ENCODE measurements at places on chromosomes 7 and 10.

GRCh38 chr7:150957133-150958020 is 20.7 kb downstream of the KCNH2 start:
- DNase-seq, result no peak

DNA sequence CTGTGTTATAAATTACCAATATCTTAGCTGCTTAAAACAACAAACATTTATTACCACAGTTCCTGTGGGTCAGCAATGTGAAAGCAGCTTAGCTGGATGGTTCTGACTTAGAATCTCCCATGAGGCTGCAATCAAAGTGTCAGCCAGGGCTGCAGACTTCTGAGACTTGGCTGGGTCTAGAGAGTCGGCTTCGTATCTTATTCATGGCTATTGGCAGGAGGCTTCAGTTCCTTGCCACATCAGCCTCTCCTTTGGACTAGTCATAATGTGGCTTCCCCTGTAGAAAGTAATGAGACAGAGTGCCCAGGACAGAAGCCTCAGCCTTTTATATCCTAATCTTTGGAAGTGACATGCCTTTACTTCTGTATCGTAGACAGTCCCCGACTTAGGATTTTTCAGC is 27.3 kb downstream of the RALA start:
- DNase-seq, result peak; percentile 72

GRCh38 chr10:75904499-75905283 is 473.3 kb downstream of the LRMDA start:
- no peak for DNase-seq

DNA sequence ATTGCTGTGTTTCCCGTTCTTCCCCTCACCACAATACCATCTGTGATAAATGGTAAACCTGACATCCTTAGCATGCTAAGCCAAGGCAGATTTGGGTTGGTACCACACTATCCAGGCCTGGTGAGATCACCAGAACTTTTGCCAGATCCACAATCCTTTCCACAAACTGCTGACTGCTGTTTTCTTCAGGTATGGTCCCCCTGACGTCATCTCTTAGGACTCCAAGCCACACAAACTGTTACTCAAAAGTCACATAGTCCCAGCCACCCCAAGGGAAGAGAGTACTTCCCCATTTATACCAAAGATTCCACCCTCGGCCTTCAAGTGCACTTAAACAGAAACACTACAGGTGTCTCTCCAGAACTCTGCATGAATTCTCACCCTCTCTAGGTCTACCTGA is 34.8 kb downstream of the SLC25A13 start:
- no peak for DNase-seq

DNA sequence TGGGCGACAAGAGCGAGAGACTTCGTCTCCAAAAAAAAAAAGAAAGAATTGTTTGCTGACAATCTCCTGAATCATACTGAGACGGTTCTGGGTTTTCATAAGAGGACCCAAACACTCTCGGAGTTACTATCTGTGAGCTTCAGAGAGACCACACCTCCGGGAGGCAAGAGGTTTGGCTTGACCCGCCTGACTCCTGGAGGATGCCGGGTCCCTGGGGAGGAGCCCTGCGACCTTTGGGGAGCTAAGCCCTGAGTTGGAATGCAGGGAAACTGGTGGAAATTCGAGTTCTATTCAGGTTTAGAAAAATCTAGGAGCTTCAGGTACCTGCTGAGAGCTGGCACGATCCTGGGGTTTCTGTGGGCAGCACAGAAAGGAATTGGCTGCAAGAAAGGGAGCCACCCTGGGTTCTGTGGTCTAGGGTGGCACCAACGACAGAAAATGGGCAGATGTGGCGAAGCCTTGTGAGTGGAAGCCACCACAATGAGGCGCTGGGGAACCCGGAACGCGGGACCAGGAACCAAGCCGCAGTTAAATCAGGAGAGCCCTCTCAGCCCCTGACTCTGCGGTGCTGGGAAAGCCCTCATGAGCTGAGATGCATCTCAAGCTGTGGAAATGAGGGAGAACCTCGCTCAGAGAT is 21.9 kb upstream of the GATAD1 start:
- no peak for DNase-seq

GRCh38 chr10:49362596-49363260 is 33.2 kb downstream of the DRGX start:
- DNase-seq, result no peak

DNA sequence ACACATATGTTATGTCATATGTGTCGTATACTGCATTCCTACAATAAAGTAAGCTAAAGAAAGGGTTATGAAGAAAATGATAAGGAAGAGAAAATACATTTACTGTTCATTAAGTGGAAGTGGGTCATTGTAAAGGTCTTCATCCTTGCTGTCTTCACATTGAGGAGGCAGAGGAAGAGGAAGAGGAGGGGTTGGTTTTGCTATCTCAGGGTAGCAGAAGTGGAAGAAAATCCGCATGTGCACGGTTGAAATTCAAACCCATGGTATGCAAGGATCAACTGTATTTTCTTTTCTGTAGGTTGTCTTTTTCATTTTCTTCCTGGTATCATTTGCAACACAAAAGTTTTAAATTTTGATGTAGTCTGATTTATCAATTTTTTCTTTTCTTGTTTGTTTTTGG is 6.3 kb downstream of the PLEKHA8 start:
- no peak for DNase-seq

GRCh38 chr7:121537031-121537430 is 140.9 kb upstream of the FAM3C start:
- no peak for DNase-seq

DNA sequence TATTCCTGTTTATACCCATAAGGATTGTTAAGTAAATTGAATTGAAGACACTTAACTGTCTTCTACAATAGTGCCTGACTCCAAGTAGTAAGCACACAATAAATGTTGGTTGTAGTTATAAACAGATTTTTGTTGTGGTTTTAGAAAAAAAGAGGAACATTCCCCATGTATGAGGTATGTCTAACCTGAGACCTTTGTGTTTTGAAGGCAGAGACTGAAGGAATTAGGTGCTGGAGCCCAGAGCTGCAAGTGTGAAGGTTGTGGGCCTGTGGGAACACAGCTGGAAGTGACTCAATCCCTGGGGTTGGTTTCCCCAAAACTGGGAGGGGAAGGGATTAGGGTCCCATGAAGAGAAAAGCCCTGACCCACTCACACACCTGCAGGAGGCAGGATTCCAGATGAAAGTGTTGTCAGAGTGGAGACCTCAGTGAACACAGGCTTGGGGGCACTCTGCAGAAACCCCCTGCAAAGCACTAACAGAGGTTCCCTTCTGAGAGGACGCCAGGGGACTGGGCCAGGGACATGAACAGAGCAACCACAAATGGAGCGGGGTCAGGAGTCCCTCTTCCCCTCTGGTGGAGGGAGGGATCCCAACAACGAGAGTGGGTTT is 265.1 kb upstream of the KLF14 start:
- peak; percentile 39 for DNase-seq

GRCh38 chr7:137408126-137408525 is 64.6 kb upstream of the PTN start:
- DNase-seq, result no peak

DNA sequence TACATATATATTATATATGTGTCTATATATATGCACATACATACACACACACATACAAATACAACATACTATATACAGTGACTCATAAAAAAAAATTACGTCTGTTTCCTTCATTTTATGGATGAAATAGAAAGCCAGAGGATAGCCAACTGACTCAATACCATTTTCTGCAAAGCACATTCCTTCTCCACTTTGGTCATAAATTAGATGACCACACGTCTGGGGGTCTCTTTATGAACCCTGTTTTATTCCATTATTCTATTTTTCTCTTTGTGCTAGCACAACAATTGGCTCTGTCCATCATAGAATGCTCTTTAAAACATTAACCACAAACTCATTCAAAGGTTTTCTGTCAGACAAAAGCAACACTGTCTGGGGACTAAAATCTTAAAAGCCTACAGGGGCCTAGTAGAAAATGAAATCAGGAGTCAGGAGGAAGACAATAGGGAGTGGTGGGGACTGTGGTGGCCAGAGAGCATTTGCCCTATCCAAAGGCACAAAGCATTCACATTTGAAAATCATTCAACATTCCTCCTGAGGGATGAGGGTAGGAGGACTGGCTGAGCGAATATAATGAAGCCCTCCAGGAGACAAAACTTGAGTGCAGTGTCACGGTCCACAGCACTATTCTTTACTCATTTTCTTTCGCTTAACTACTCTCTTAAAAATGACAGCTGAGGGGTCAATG is 4.3 kb downstream of the CUBN start:
- DNase-seq, result no peak

DNA sequence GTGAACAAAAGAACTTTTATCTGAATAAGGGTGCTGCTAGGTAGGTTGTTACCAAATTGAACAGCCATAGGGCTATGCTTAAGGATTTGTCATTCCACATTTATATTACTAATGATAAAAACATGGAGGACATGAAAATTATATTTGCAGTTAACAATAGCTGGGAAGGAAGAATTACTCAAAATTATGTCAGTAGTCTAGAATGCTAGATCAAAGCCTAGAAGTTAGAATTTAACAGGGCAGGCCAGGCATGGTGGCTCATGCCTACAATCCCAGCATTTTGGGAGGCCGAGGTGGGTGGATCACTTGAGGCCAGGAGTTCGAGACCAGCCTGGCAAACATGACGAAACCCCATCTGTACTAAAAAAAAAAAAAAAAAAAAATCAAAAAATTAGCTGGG is 9.4 kb downstream of the STK17A start:
- DNase-seq, result no peak

- peak; percentile 42 for DNase-seq
Measured at GRCh38 chr7:66871076-66871475, 49.9 kb upstream of the TMEM248 start.

GRCh38 chr7:96126382-96126781 is 195.5 kb downstream of the SLC25A13 start:
- no peak for DNase-seq

DNA sequence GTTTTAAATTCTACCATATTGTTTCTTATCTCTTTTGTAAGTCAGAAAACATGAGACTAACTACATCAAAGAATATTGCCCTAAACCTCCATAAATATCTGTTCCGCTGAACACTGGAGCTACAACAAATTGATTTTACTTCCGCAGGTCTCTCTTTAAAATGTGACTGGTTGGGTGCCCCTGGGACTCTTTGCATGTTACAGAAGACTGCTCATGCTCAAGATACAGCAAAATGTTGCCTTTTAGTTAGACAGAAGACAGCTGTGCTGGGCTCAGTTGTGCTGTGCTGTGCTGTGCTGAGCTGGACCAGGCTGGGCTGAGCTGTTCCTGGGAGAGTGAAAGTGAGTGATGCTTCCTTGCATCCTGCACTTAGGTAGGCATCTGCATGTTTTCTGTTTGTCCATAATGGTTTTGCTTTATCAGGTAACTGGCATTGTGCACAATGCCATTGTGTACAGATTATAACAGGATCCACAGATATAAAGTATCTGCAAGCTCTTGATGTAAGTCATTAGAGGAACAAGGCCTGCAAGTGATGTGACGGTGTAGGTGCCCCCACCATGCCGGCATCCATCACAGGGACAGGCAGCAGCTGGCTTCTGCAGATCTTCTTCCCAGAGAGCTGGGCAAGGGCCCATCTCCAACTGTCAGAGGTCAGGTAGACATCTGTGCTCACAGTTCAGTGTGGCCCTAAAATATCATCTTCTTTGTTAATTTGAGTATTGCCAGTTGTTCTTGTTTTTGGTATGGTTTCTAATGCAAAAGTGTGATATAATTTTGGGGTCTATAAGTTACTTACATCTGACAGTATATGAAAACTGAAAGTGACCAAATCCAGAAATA is 972.5 kb upstream of the CELF2 start:
- DNase-seq, result no peak

DNA sequence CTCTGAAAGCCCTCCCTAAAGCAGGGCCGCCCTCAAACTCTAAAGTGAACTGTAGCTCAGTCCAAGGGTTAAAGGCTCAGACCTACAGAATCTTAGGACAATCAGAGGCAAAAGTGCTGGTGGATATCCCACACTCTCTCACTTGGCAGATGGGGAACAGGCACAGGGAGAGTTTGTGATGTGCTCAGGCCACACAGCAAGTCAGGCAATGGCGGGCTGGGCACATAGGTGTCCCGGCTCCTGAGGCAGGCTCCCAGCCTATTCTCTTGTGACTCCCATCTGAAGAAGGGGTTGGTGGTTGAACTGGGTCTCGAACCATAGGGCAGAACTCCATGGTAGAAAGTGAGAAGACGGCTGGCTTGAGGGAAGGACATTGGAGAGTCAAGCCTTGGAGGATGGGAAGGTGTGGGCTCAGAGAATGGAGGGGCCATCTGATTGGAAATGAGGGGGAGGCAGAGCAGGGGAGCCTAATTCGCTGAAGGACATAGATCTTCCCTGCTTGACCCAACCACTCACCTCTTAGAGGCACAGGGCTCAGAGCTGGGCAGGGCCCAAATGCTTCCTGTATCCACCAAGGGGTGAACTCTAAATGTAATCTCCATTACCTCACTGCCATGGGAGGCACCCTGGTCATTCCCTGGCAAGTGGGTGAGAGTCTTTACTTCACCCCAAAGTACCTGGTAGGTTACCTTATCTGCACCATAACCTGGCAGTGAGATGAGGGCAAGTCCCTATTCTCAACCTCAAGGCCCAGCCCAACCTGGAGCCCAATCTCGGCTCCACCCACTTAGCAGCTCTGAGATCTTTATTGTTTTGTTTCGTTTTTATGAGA is 4.9 kb upstream of the ZMIZ1 start:
- no peak for DNase-seq

DNA sequence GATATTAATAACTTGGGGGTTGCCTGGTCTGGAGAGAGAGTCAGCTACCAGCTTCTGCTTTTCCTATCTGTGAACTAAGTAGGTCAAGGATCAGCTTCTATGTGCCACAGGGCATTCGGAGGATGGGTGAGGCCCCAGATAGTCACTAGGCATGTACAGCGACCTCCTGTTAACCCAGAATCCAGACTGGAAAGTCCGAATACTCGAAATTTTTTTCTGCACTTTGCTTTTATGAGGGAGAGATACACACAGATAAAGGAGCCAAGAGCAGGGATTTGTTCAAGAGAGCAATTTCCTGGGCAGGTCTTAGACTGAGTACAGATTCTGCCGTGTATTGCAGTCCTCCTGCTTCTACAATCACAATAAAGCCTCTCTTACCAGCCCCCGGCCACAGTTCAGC is 54.2 kb downstream of the EMX2 start:
- no peak for DNase-seq

- DNase-seq, result no peak
Measured at GRCh38 chr10:77208684-77209256, 428.8 kb downstream of the KCNMA1 start.

- no peak for DNase-seq
Measured at GRCh38 chr10:19936289-19936688, 120.1 kb downstream of the PLXDC2 start.

DNA sequence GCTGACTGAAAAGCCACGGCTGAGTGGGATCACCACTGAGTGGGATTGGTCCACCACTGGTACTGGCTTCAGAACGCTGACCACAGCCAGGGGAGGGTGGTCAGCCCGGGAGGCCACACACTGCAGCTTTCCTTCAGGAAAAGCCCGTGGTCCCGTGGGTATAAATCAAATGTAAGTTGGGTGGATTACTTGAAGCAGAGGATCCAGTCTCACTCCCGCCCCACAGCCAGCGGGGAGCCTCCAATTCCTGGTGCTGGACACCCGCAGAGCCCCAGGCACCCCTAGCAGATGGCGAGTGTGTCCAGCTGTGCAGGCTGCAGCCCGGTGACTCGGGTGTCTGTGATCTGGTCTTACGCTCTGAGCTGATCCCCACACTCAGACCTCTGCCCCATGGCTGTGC is 231.1 kb upstream of the ZNF32 start:
- no peak for DNase-seq

GRCh38 chr10:122052701-122053100 is 63.7 kb downstream of the TACC2 start:
- DNase-seq, result no peak
